ENCODE measurements at places on chromosomes 4 and X.

DNA sequence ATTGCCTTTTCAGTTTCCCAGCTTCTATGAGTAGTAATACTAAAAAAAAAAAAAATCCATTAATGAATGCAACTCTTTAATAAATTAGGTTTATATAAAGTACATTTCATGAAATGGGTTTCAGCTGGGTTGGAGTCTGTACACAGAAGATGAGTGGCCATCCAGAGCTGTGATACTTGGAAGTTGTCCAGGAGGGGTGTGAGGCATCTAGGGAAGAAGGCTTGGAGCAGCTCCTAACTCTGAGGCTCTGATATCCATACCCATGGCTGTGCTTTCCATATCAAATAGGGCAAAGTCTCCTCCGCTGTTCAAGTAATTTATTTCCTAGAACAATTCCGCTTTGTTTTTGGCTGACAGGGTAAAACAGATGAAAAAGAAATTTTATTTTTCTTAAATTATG is 423.3 kb upstream of the TENM3 start:
- no peak for DNase-seq

DNA sequence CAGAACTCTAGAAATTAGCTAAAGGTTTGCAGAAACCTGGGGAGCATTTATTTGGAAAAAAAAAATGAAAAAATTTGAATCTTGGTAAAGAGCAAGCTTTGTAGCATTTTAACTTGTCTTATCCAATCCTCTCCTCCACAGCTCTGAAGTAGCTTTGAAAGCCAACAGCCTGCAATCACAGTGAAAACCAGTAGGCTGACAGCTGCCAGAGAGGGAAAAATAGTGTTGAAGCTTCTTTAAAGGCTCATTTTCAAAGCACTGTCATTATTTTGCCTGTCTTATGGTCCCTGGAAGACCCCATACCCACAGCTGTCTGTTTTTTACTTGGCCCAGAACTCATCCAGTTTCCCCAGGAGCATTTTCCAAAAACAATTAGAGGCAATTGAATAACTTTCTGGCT is 230.8 kb upstream of the EDNRA start:
- DNase-seq: no peak

DNA sequence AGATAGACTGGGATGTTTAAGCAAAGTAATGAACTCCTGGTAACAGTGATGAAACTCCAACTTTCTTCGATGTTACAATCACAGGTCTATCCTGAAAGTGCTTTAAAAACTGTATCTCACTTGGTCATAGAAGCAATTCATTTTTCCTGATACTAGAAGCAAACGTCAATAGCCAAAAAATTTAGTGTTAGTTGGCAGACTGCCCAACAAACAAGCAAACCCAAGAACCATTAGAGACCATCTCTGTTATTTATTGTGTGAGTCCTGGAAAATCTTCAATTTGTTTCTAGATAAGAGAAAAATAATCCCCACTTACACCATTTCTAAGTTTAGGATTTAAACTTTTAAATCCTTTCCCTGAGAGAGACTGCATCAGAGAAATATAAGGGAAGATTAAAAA is 553.9 kb downstream of the INPP4B start:
- DNase-seq: no peak

DNA sequence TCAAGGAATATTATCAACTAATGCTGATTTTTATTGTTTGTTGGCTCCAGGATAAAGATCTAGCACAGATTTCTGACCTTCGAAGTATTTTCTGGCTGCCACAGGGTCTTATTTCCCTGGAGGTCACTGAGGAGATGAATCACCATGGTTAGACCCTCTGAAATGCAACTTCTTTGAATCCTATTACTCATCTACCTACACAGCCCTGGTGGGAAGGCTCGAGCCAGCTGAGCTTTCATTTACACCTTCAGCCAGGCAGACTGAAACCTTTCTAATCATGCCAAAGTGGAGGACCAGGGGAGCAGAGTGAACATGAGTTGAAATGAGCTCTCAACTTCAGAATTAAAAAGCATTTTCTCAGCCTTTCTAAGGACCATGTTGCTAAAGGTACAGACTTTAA is 130.5 kb downstream of the SMIM20 start:
- DNase-seq: no peak

DNA sequence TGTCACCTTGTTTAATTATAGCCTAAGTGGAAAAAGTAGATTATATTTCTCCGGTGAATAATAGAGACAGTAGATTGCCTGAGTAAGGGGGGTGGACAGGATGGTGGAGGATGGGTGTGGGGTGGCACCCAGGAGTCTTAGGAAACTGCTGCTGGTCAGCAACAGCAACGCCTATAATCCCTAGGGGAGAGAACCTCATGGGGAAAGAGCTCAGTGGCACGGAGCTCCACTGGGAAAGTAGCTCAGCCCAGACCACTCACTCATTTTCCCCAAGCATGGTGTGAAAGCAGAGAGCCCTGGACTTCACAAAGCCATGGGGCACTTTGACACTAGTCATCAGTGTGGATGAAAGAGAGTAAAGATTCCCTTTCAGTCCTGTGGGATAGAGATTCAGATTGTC is 31.1 kb downstream of the METTL14 start:
- DNase-seq: no peak
